ENCODE measurements at places on chromosomes 7 and 10.

- no peak for DNase-seq
These were observed 97.0 kb upstream of the SVIL start for GRCh38 chr10:29731760-29732159.

GRCh38 chr7:96303686-96304443 lies 18.0 kb downstream of the SLC25A13 start:
- no peak for DNase-seq

GRCh38 chr7:69104023-69104422 lies 494.3 kb upstream of the AUTS2 start:
- DNase-seq = no peak

GRCh38 chr10:73905256-73906020 lies 5.5 kb upstream of the PLAU start:
- no peak for DNase-seq

DNA sequence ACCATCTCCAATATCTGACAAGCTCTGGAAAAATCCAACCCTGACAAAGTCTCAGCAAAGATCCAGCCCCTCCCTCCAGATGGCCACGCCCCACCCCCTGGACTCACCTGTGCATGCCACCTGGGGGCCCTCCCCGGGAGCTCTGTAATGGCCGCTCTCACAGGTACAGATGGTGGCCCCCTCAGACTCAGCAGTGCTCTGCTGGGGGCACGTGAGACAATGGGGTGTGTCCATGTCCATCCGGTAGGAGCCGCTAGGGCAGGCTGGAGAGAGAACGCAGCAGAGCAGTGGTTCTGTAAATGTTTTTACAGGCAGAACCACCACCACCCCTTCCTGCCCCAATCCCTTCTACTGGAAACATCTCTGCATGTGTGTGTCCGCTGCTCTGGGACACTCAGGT lies 9.5 kb downstream of the EPHA1 start:
- no peak for DNase-seq
